Glutamatergic neuron (in vitro differentiated cells): ENCODE measurements at places on chromosomes 7 and 10. TPM values are rescaled to one million over a fixed set of nuclear protein-coding genes. Genes with fewer than 3 reads are reported as not detected.

Gene THNSL1
- total RNA-seq = 2.9 TPM

Gene GPR22
- not detected for total RNA-seq

Gene ASZ1
- total RNA-seq = not detected

Gene DNAH11
- 0.22 TPM for total RNA-seq

Gene ATP6V1F
- 133 TPM for total RNA-seq

Gene DRGX
- 65.2 TPM for total RNA-seq

Gene GLCCI1
- 30.7 TPM for total RNA-seq

- no peak for DNase-seq
Measured at GRCh38 chr7:138934861-138935260, 46.3 kb downstream of the KIAA1549 start.

DNA sequence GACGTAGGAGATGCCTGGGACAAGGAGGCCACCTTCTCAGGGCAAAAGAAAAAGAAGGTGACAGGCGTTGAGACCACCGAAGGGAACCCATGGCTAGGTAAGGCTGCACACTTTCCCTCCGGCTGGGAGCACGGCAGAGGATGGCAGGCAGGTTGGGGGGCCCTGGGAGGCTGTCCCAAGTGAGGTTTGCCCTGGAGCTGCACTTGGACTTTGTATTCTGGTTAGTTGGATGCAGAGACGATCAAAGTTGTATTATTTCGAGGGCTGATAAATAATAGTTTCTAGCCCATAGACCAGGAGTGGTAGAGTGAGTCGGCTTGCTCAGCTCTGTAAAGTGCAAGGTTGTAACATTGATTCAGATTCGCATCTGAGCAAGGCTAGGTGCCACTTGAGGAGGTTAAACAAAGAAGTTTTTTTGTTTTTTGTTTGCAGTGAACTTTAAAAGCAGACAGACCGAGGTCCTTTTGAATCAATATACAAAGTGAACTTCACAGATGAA lies 608 bp downstream of the ENTPD7 start:
- DNase-seq = no peak

- DNase-seq = no peak
Measured at GRCh38 chr7:116021237-116021636, 9.3 kb downstream of the TFEC start.

DNA sequence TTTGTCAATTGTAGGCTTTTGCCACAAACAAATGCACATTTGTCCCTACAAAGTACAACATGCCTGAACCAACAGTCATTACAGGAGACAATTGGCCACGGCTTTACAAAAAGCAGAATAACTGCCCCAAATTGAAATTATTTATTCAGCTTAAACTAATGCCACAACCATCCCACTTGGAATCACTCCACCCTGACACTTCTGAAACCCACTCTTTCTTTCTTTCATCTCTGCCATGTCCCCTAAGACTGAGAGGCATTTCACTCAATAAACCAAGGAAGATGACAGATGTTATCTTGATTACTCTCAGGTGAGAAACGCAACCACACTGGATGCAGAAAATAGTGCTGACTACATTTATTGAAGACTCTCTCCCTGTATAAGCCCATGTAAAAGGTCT lies 2.6 kb upstream of the NPM3 start:
- no peak for DNase-seq

DNA sequence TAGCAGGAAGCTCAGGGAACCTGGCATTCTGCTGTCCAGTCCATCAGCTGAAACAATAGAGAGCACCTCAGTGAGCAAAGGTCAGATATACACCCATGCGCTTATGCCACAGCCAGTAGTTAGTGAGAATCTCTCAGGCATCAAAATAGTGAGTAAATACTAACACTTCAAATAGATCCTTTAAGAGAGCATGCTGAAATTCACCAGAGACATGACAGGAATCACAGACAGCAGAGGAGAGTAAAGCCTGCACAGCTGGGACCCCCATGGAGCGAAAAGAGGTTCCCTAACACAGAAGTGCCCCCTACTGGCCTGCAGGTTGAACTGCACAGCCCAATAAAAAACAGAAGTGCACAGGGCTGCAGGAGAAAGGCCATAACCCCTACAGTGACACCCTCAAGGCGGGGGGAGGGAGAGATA lies 57.6 kb upstream of the ANTXRL start:
- DNase-seq = peak; percentile 56

GRCh38 chr7:158821171-158822031 lies 7.9 kb downstream of the ESYT2 start:
- no peak for DNase-seq

DNA sequence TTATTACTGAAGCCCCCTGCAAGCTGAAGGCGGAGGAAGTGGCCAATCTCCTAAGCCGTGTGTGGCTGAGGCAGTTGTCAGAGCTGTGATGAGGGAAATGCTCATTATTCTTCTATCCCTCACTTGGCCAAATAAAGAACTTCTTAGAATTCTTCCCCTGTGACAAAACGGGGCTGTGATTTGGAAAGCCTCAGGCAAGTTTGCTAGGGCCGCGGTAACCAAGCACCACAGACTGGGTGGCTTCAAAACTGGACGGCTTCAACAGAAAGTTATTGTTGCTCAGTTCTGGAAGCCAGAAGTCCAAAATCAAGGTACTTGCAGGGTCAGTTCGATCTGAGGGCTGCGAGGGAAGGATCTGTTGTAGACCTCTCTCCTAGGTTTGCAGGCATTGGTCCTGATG lies 72.3 kb upstream of the STEAP1B start:
- DNase-seq = no peak
